Activated T-cell treated with anti-CD3 and anti-CD28 coated beads, Interleukin-2, amount 50 U/mL, for 72 hours (primary cell): ENCODE measurements at places on chromosomes 1 and 21. TPM values are rescaled to one million over a fixed set of nuclear protein-coding genes. Genes with fewer than 3 reads are reported as not detected.

COPA gene
- 201 TPM for total RNA-seq

MYOC gene
- not detected for total RNA-seq

KRTAP12-2 gene
- not detected for total RNA-seq

DNA sequence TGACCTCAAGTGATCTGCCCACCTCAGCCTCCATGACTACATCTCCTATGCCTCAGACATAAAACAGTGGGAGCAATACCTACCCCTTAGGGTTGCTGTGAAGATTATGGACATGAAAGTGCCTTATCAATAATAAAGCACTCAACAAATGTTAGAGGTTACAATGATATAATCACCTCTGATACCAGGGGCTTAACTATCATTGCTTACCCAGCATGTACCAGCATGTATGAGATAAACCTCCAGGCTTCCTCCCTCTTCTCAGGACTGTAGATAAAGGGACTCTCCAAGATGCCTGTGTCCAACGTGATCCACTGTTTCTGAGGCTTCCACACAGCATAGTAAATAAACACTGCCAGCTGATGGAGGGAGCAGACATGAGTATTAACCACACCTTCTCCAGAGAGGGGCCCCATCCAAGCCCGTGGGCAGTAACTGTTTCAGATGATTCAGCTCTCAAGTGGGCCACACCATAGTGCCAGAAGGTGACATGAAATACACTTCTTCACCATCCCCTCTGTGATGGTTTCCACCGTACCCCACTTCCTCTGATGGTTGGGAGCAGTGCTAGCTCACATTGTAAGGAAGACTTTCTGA, 26.2 kb downstream of the RHBDL2 start:
- no peaks in the 10 kb centered on the region for H3K27me3 ChIP-seq
- H3K27ac ChIP-seq: no peak overlapping the region
- peaks cover 13% of the 10 kb centered on the region for H3K4me1 ChIP-seq
- H3K4me3 ChIP-seq: no peak overlapping the region
- no peaks in the 10 kb centered on the region for H3K36me3 ChIP-seq
- peak; percentile 20 for DNase-seq

GRCh38 chr1:19582318-19582717, 61.8 kb upstream of the NBL1 start:
- H3K36me3 ChIP-seq: no peaks in the 10 kb centered on the region
- DNase-seq: peak; percentile 80
- H3K27me3 ChIP-seq: no peaks in the 10 kb centered on the region
- no peak overlapping the region for H3K27ac ChIP-seq
- H3K4me1 ChIP-seq: peaks cover 18% of the 10 kb centered on the region

GRCh38 chr1:59034925-59035324, 251.1 kb upstream of the JUN start:
- DNase-seq: no peak
- H3K4me3 ChIP-seq: no peak overlapping the region
- H3K27ac ChIP-seq: no peak overlapping the region
- peaks cover 2% of the 10 kb centered on the region for H3K36me3 ChIP-seq
- H3K27me3 ChIP-seq: no peaks in the 10 kb centered on the region

DNA sequence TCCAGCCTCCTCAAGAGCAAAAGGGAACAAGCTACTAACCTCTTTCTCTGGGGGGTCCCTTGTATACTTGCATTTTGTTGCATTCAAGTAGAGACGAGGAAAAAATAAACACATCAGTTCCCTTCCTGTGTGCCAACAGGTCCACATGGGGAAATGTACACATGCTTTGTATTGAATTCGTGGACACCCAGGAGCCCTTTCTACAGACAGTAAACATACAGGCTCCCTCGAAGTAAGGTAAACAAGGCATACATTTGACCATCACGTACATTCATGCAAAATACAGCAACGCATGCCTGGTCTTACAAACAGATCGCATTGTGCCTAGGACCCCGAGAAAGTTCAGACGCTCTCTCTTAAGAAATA, 1.1 kb downstream of the KCND3 start:
- no peaks in the 10 kb centered on the region for H3K36me3 ChIP-seq
- H3K27me3 ChIP-seq: peaks cover 80% of the 10 kb centered on the region
- H3K27ac ChIP-seq: no peak overlapping the region
- DNase-seq: no peak
- peak overlapping the region; percentile 44 for H3K4me3 ChIP-seq
- peaks cover 7% of the 10 kb centered on the region for H3K4me1 ChIP-seq

GRCh38 chr1:91803847-91804545, 82.0 kb downstream of the TGFBR3 start:
- H3K4me1 ChIP-seq: peaks cover 73% of the 10 kb centered on the region
- no peaks in the 10 kb centered on the region for H3K27me3 ChIP-seq
